ENCODE measurements at places on chromosomes 1 and 21.

- no peak for DNase-seq
Observed at GRCh38 chr21:27359141-27359540, 392.3 kb upstream of the ADAMTS5 start.

- DNase-seq, result no peak
Observed at GRCh38 chr1:167704715-167705114, 17.1 kb upstream of the MPZL1 start.

DNA sequence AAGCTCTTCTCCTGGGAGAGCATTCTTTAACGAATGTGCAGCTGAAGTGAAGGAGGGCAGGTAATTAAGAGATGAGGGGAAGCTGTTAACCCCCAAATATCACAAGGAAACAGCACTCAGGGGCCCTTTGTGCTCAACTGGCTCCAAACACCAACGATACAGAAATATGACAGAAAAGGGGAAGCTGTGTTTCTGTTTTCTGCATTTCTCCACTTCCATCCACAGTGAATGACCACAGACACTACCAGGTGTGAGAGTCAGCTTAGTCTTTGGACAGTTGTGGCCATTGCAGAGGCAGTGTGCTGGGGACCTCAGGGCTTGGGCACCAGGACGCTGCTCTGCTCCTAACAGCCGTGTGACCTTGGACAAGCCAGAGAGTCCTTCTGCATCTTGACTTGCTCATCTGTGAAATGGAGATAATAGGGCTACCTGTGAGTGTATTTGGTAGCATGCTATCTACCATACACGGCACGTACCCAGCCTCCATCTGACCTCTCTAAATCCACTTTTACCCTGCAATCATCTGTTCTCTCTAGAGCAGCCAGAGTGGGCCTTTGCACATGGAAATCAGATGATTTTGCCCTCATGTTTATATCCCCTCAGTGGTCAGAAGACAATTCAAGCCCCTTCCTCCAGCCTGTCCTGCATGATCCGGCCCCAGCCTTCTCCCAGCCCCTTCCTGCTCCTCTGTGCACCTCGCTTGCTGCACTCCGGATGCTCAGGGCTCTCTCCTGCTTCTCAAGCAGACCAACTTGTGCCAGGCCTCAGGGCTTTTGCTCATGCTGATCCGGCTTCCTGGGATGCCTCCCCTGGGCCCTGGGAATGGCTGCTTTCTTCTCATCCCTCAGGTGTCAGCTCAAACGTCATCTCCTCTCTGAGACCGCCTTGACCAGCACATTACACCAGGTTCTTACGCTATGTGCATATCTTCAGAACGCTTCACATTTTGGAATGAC is 4.7 kb upstream of the TINAGL1 start:
- no peak for DNase-seq

- DNase-seq, result no peak
Observed at GRCh38 chr1:190881064-190881463, 403.4 kb upstream of the BRINP3 start.
